ENCODE measurements at places on chromosomes 3 and 15.

- DNase-seq = no peak
These were observed 192.8 kb upstream of the LINGO1 start for GRCh38 chr15:77825546-77825945.

- no peak for DNase-seq
These were observed 43.8 kb upstream of the ARHGEF3 start for GRCh38 chr3:56845505-56845904.

GRCh38 chr3:82462977-82463376 is 701.5 kb upstream of the GBE1 start:
- no peak for DNase-seq

- no peak for DNase-seq
These were observed 43.5 kb upstream of the ULK4 start for GRCh38 chr3:42005401-42005800.

DNA sequence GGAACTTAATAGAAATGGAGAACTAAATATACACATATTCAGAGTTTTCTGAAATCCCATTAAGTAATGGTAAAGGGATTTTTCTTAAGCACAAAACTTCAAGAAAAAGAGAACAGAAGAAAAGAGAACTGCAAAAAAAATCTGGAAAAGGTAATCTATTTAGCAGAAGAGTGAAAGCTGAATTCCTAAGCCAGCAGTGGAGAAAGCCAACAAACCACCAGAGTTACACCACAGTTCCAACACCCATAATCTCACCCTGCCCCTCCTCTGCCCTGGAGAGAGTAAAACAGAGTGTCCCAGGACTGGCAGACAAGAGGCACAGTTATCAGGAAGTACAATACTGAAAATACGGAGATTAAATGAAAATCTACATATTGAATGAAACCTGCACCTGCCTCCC is 29.4 kb downstream of the TP53BP1 start:
- DNase-seq = no peak

DNA sequence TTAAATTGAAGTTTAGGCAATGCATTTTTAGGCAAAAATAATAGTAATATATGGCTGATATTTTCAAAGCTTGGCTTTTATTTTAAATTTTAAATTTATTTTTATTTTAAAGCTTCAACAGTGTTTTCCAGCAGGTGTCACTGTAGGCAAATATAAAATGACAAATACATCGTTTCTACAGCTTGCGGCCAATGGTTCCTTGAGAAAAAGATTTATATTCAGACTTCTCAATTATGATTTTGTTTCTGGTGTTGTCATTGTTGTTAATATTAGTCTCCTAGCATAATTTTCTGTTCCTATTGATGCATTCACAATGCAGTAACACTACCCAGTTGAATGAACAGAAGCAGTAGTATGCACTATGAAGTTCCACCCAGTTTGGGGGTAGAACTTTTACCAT is 220.7 kb upstream of the DNAJC19 start:
- DNase-seq = no peak

- no peak for DNase-seq
These were observed 62.7 kb downstream of the ASTE1 start for GRCh38 chr3:130963878-130964277.

GRCh38 chr3:60160111-60160821 is 1091.0 kb downstream of the FHIT start:
- no peak for DNase-seq

- DNase-seq = no peak
These were observed 2.0 kb upstream of the CEMIP start for GRCh38 chr15:80777137-80777536.

- DNase-seq = peak; percentile 65
These were observed 21.8 kb upstream of the SLC25A38 start for GRCh38 chr3:39361252-39361927.

DNA sequence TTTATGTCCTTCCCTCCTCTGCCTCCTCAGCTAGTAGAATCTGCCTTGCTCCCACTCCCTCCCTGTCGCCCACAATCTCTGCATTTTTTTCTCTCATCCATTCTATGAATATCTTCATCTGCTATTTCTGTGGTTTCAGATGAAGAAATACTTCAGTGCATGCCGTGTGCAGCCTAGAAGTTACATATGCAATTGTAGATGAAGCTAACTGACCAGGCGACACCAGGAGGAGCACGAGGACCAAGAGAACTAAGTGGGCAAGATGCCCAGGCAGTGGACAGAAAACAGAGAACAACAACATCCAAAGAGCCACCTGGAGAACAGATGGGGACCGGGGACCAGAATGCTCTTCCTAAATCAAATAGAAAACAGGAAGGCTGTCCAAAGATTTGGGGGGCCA is 121.4 kb upstream of the ATP11B start:
- no peak for DNase-seq

- DNase-seq = no peak
These were observed 462.9 kb upstream of the SGO1 start for GRCh38 chr3:20648921-20649381.

DNA sequence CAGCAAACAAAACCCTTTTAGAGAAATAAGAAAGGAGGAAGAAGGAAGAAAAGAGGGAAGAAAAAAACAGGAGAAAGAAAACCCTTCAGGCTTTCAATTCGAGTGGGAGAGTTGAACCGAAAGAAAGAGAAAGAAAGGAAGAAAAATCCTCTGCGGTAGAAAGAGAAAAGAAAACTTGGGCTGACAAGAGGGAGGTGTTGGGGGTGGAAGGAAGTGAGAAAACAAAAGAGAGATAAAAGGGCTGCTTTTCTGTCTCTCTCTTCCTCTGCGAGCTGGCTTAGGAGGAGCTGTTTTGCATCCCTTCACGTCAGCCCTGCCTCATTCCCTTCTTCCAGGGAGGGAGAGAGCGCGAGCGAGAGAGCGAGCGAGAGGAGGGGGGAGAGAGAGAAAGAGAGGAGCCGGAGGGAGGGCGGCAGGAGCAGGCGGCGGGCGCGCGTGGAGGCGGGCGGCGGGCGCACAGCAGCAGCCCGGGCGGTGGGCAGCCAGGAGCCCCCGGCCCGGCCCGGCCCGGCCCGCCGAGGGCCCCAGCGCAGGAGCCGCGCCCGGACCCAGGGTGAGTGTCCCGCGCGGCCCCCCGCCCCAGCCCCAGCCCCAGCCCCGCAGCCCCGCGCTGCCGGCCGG is at the start of gene ZNF710:
Gene ZNF710 (plus strand): TSS at position 263 of the 621 bp plus-strand sequence. CDS start 65,814 bp downstream, outside the sequence.
- peak; percentile 38 for DNase-seq

GRCh38 chr3:178003756-178004155 is 532.5 kb upstream of the KCNMB2 start:
- no peak for DNase-seq

DNA sequence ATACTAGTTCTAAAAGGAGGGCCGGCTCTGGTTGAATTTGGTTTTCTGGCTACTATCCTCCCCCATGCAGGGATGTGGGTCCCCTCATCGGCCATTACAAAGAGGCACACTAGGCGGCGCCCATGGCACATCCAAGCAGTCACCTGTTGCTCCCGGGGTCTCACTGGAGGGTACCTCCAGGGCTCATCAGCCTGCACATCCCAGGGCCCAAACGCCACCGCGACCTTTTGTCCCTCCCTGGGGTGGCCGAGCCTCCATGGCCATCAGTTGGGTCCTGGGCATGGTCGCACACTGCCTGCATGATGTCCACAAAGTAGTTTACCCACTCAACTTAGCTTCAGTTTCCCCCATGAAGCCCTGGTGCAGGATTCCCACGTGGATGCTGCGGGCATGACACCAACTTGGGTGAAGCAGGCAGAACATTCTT is 28.3 kb downstream of the IDH3A start:
- no peak for DNase-seq

DNA sequence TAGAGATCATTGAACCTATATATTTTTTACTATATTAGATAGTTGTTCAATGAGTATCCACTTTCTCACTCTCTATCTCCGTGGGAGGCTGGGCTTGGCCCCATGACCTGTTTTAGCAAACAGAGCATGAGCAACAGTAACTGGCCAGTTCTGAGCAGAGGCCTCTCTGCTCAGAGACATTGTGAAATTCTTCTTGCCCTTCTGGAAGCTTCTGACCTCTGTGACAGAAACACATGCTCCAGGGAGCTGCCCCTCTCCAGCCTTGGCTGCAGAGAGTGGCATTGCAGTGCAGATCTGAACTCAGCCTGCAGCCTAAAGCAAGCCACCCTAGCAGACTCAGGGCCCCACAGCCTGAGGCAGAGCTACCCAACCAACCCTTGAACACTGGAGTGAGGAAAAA is 20.5 kb downstream of the FAM240A start:
- DNase-seq = no peak

- DNase-seq = peak; percentile 56
These were observed 71.5 kb downstream of the FOXP1 start for GRCh38 chr3:71512000-71512399.

DNA sequence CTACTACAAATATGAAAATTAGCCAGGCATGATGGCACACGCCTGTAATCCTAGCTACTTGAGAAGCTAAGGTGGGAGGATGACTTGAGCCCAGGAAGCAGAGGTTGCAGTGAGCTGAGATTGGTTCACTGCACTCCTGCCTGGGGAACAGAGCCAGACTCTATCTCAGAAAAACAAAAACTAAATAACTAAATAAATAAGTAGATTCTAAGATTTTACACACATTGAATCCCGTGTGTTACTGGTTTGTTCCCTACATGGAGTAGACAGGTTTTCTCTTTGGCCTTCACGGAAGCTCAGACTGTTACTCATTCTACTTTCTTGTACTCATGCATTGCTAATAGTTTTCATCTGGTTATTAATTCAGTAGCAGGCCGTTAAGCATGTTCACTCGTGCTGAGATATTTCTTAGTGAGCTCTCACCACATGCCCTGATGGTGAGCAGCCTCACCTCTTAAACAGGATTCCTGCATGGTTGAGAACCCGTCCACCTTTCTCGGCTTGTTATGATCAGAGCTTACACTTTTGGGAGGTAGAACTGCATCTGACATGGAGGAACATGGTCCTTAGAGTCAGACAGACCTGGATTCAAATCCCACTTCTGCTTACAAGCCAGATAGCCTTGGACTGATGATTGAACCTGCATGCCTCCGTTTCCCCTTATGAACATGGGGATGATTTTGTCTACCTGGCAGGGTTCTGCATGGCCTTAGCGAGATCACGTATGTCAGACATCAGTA is 49.1 kb downstream of the CMTM7 start:
- DNase-seq = no peak

GRCh38 chr3:124395584-124396338 is 334.5 kb upstream of the UMPS start:
- DNase-seq = no peak

GRCh38 chr15:71011503-71012155 is 103.6 kb upstream of the THSD4 start:
- no peak for DNase-seq

DNA sequence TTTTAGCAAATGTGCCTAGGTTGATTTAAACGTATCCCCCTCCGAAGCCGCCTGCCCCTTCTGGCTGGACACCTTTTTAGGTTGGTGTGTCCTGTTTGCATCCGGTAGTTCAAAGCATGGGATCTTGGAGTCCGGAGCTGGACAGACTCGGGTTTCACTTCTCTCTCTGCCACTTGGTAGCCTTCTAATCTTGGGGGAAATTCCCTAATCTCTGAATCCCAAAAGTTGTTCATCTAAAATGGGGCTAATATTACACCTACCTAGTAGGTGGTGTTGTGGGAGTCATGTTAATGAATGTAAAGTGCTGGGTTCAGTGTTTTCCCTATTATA is 760 bp downstream of the FANCI start:
- no peak for DNase-seq

DNA sequence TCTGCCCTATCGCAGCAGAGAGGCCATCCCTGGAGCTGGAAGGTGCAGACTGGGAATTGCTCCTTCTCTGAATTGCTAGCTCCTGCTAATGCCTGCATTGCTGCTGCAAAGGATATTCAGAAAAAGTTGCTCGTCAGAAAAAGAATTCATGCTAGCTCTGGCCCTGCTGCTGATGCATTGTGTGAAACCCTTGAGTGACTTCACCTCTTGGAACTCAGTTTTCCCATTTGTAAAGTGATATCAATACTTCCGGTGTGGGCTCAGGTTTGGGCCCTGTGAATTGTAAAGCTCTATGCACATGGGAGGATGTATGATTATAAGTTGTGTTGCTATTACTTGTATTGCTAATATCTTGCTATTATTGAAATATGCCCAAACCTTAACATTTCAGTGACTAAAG is 11.4 kb downstream of the SQOR start:
- no peak for DNase-seq

GRCh38 chr3:20104167-20104661 is 64.0 kb downstream of the KAT2B start:
- DNase-seq = peak; percentile 76

- no peak for DNase-seq
These were observed 2.4 kb downstream of the SLC49A4 start for GRCh38 chr3:122797291-122797690.

DNA sequence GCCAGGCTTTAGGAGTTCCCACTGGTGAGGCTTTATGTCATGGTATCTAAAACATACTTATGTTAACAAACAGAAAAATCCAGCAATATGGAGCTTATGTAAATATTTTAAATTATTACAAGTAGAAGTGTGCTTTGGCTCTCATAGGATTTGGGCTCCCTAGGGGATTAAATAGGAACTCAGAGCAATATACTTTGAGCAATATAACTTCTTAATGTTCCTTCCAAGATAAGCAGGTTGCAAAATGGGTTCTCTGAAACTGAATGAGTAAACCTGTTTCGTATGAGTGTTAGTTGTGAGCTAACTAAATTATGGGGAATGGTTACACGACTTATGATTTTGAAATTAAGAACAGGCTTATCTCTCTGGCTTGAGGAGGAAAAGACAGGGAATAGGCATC is 366.1 kb upstream of the ZNF385D start:
- no peak for DNase-seq

DNA sequence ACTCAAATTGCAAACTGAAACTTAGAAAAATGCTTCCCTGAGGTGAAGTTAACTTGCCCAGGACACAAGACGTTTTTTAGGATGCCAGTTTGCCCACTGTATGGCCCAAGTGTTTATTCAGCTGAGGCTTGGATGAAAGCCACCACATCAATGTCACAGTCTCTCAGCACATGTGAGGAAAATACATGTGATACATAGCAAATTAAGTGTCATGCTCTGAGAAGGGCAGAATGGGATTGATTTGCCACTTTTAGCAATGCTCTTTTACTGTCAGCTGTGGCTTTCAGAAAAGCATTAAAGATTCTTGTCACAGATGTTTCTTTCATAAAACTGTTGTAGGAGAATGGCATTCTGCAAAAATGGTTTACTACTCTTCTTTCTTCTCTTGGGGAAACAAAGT is 165.5 kb downstream of the ZIC1 start:
- DNase-seq = no peak

- no peak for DNase-seq
These were observed 629.0 kb upstream of the TGFBR2 start for GRCh38 chr3:29977360-29977759.
